Placental pericyte (primary cell): ENCODE measurements at places on chromosomes 2 and 18. TPM values are rescaled to one million over a fixed set of nuclear protein-coding genes. Genes with fewer than 3 reads are reported as not detected.

The FBLN7 gene
- total RNA-seq, result 0.66 and 2.9 TPM in 2 replicates

The LIMS3 gene
- total RNA-seq, result 3.1 and 22.0 TPM in 2 replicates

The NABP1 gene
- total RNA-seq, result 39.2 and 112 TPM in 2 replicates

The TMBIM1 gene
- 168 and 229 TPM in 2 replicates for total RNA-seq

The ARHGEF4 gene
- total RNA-seq, result 1.0 and 1.8 TPM in 2 replicates

The ZBTB7C gene
- total RNA-seq, result under 0.01 and 0.22 TPM in 2 replicates

The PLEK gene
- 1.3 TPM in 1 of 2 replicates, not detected in the other for total RNA-seq

The ALMS1 gene
- 12.0 and 30.2 TPM in 2 replicates for total RNA-seq

The STK39 gene
- total RNA-seq, result 20.1 and 37.8 TPM in 2 replicates
